ENCODE measurements at places on chromosomes 11 and 22. TPM values are rescaled to one million over a fixed set of nuclear protein-coding genes. Genes with fewer than 3 reads are reported as not detected.
A peak's percentile ranks its signal among the peaks of the same experiment; 100 is the strongest.

DNA sequence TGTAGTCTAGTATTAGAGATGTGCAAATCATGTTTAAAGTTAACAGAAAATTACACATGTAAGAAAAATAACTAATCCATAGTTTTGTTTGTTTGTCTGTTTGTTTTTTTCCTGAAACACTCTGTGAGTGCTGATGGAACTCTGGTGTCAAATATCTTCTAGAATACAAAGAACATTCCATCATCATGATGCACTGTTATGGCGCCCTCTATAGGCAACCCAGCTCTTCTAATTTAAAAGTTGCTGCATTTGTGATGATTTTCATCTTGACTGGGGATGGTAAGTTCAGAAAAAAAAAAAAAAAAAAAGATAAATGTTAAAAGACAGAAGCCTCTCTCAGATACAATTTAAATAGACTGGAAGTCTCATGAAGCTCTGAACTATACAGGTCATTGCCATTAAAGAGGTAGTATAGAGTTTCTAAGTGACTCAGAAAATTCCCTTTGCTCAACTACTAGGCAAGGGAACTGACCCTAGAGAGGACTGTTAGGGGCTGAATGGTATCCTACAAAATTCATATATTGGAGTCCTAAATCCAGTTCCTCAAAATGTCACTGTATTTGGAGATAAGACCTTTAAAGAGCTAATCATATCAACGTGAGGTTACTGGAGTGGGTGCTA lies 597.2 kb upstream of the ANO3 start:
- peak; percentile 17 for DNase-seq

DNA sequence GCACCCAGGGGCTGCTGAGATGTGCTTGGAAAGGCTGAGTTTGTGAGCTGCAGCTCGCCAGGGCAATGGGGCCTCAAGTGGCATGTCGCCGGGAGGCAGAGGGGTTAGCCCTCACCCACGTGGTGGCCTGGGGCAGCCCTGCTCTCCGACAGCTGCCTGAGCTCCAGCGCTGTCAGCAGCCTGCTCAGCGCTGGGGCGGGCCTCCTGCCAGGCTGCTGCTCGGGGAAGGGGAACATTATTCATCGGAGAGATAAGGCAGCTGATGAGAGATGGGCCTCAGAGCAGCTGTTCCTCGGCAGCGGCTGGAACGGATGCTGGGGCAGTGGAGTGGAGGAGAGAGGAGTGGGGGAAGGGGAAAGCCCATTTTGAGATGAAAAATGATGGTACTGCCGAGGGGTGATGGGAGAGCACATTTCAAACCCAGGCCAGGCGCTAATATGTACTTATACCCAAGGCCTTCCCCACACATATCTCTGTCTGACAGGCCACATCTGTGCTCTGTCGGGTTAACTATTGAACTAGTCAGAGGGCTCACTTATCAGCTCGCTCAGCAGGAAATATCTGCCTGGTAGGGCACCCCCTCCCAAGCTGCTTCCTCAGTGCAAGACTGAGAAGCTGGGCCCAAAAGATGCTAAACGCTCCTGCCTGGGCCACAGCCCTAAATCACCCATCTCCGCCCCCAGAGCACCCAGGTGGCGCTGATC lies 79.5 kb downstream of the TIMP3 start:
- no peak for DNase-seq

DNA sequence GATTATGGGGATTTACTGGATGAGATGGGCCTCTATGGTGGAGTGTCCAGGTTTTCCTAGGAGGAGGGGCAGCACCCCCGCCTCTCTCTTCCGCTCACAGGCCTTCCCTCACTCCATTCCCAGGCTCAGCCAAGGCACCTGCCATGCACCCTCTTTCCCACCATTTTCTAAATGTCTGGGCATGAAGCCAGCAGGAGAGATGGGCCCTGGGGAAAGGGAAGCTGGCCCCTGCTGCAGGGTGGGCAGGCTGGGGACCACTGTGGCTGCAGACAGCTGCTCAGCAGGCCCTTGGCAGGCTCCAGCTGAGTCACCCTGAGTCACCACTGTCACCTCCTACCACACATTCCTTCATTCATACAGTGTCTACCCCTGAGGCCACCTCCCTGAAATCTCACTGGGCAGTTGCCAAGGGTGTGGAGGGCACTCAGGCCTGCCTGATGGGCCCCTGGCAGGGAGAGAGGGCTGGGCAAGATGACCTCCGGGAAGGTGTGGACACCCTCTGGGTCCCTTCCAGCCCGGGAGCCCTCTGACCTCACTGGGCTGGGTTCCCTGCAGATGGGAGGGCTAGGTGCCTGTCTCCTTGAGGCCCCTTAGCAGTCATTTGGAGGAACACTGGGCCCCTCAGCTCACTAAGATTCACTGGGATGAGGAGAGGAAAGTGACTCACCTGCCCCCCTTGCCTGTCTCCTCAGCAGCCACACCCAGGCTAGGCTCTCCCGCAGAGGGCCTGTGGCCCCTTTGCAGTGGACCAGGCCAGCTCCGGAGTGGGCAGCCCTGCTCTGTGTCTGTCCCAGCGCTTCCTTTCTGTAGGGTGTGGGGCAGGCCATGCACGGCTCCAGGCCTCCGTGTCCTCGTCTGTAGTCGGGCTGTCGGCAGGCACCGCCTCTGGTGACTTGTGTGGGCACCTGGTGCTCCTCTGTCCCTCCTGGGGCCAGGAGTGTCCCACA lies 7.8 kb downstream of the MYEOV start:
- no peak for DNase-seq

- DNase-seq = no peak
These were observed 284.8 kb downstream of the TENM4 start for GRCh38 chr11:79156031-79156430.

DNA sequence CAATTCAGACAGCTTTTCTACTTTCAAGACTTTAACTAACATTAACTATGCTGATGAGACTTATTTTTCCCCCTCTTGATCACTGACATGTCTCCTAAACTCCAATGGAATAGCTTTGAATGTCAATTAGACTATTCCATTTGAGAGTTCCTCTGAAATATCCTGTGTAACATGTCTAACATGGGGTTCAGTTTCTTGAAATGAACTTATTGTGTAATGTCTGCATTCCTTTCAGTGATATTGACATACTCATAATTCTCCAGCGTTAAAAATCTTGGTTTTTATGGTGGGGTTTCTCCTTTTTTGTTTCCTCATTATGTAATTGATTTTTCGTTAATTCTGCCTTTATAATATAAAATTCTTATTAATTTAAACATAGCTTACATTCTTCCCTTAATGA lies 37.7 kb upstream of the SPTBN2 start:
- DNase-seq = no peak

DNA sequence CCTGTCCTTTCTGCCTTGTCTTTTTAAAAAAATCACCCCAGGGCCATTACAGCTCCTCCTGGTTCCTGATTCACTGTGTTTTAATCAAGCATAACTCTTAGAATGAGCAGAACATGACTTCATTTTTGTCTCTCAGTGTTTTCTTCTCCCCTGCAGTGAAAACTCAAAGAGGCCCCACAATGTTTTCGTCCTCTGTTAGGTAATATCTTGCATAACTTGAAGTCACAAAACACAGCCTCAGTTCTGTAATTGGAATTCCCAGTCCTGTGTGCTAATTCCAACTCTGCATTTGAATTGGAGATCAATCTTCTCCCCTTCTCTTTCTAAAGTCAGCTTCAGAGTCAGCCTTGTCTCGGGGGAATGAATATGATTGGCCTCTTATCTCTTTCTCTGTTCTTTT lies 186.5 kb upstream of the NAV2 start:
- DNase-seq = no peak

- peak; percentile 44 for DNase-seq
These were observed 644 bp downstream of the SPTY2D1 start for GRCh38 chr11:18633256-18634139.

GRCh38 chr22:29842740-29843139 lies 4.7 kb upstream of the ASCC2 start:
- no peak for DNase-seq

DNA sequence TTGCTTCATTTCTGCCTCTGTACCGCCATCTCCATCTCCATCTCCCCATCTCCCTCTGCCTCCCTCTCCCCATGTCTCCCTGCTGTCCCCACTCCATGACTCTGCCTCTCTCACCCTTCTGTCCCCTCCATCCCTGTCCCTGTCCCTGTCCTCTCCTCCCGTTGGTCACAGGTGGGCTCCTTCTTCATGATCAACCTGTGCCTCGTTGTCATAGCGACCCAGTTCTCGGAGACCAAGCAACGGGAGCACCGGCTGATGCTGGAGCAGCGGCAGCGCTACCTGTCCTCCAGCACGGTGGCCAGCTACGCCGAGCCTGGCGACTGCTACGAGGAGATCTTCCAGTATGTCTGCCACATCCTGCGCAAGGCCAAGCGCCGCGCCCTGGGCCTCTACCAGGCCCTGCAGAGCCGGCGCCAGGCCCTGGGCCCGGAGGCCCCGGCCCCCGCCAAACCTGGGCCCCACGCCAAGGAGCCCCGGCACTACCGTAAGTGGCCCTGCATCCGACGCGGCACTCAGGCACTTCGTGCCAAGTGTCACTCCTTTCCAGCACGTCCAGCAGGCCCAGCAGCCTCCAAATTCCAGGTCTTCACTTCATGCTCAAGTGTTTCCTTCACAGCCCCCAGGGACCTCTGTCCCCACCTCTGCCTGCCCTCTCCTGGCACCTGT lies 76.0 kb downstream of the CACNA1I start:
- DNase-seq = no peak

DNA sequence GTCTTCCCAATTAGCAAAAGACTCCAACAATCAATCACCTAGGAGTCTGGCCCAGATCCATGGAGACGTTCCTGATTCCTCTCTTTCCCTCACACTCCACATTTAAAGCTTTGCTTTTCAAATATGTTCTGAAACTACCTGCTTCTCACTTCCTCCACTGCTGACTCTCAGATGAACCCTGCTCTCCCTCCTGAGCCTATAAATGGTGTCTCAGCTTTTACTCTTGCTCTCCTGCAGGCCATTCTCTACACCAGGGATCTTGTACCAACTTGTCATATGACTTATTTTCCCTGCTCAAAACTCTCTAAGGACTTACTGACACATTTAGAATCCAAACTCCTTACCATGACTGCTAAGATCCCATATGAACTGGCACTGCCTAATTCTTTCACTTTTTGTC lies 138.4 kb upstream of the DDI1 start:
- DNase-seq = peak; percentile 62

DNA sequence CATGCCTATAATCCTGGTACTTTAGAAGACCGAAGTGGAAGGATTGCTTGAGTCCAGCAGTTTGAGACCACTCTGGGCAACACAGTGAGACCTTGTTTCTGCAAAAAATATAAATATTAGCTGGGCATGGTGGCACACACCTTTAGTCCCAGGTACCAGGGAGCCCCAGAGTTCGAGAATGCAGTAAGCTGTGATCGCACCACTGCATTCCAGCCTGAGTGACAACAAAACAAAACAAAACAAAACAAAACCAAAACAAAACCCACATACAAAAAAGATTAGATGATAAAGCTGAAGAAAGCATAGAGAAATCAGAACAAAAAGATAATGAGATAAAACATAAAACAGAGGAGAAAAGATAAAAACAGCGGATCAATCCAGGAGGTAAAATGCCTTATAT lies 62.1 kb downstream of the TCF20 start:
- no peak for DNase-seq

DNA sequence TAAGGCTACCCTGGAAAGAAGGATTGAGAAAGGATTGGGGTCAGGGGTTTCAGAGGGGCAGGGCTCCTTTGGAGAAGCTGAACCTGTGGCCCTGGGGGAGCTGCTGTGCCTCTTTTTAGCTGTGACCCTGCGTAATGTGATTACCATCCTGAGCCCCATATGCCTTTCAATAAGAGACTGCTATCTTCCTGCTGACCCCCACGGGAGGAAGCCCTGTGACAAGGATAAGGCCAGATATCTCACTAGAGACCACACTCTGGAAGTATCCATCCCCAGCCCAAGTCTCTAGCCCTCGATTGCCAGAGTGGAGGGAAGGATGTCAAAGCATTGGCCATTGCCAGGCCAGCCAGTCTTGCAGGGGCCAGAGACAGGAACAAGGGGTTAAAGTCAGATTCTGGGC lies 4.8 kb upstream of the SLC39A13 start:
- DNase-seq = no peak

GRCh38 chr11:28903716-28904115 lies 795.5 kb downstream of the METTL15 start:
- DNase-seq = no peak

GRCh38 chr11:109604481-109605400 lies 182.8 kb downstream of the C11orf87 start:
- no peak for DNase-seq

GRCh38 chr11:106344394-106344793 lies 266.9 kb downstream of the AASDHPPT start:
- no peak for DNase-seq

DNA sequence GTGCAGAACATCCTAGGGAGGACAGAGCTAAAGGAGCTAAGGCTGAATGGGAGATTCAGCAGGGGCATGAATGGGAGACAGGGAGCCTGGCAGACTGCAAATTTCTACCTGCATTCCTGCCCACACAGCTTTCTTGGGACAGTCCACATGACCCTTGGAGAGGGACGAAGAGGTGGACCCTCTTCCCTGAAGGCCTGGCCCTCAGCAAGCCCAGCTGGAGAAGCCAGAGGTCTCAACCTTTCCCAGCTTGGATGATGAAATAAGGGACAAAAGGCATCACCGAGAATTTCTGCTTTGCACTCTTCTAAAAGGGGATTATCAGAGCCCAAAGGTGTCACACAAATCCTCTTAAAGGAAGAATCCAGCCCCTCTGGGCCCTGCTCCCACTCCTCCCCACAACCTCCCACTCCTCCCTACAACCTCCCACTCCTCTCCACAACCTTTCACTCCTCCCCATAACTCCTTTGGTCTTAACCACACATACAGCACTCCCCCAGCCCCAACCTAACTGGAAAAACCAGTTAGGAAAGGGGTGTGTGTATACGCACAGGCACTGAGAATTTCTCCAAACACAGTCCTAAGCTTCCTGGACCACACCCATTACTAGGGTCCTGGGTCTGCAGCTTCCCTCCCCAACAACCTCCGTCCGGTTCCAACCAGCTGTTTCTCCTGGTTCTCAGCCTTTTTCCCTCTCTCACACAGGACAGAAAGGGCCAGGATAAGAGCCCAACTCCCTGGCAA lies 38.4 kb downstream of the RPL27A start:
- no peak for DNase-seq

FXYD6 gene
- not detected for total RNA-seq

MYOD1 gene
- not detected for total RNA-seq

All from OCI-LY7 (cell line).